ENCODE measurements at places on chromosomes 5 and 9.

- DNase-seq: no peak
Measured at GRCh38 chr5:148697180-148697808, 43.0 kb upstream of the HTR4 start.

GRCh38 chr9:75889977-75890471, 449 bp upstream of the PCSK5 start:
- DNase-seq: peak; percentile 39

GRCh38 chr5:170597109-170597751, 93.4 kb downstream of the KCNIP1 start:
- DNase-seq: peak; percentile 41

DNA sequence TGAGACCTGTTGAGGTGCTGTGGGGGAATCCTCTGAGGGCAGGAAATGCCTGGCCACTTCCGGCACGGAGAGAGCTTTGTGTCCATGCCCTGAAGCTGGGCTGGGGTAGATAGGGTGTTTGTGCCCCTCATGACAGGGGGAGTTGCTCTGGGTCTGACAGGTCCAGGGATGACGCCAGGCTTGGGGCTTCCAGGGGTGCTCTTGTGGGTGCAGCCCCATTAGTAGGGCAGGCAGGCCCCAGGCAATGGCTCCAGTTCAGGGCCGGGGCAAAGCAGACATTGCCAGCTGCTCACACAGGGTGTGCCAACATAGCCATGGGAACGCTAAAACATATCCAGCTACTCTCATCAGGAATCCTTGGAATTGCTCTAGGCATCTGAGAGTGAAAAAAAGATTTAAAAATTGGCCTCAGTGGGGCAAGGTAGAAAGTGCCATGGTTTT, 21.1 kb downstream of the PITX1 start:
- DNase-seq: no peak

GRCh38 chr9:126614088-126614454, 343 bp downstream of the LMX1B start:
- DNase-seq: no peak

GRCh38 chr9:104177676-104178075, 83.6 kb downstream of the SMC2 start:
- DNase-seq: no peak

GRCh38 chr5:91024206-91024605, 358.9 kb downstream of the ARRDC3 start:
- no peak for DNase-seq

Measured in activated CD8-positive, alpha-beta T cell treated with anti-CD3 and anti-CD28 coated beads, Interleukin-2, amount 10 ng/mL, durations not matched to agents 7 days and 5 days (primary cell).